ENCODE measurements at places on chromosomes 3 and 15.

DNA sequence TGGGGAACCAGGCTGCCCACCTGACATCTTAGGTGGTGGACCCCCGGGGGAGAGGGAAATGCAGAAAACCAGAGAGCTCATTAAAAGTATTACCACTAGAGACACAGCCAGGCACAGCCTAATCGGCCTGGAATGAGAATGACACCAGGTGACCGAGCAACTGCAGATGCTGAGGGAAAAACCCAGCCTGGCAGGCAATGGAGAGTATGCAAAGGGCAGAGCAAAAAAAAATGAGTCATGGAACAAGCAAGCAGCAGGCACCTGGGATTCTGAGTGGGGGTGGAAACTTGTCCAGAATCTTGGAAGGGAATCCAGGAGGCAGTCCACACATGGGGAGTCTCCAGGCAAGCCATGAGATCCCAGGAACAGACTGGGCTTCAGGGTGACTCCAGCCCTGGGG lies 183.7 kb upstream of the LRRN1 start:
- no peak for DNase-seq

- DNase-seq: no peak
These were observed 167.0 kb upstream of the UBE2E2 start for GRCh38 chr3:23035927-23036640.

- DNase-seq: no peak
These were observed 62.2 kb upstream of the RGMA start for GRCh38 chr15:93150910-93151881.

GRCh38 chr3:171412054-171412453 lies 48.2 kb downstream of the TNIK start:
- DNase-seq: no peak

- DNase-seq: no peak
These were observed 3.4 kb downstream of the KIF23 start for GRCh38 chr15:69417581-69417980.

- DNase-seq: no peak
These were observed 1185.8 kb upstream of the ALCAM start for GRCh38 chr3:104180906-104181305.

DNA sequence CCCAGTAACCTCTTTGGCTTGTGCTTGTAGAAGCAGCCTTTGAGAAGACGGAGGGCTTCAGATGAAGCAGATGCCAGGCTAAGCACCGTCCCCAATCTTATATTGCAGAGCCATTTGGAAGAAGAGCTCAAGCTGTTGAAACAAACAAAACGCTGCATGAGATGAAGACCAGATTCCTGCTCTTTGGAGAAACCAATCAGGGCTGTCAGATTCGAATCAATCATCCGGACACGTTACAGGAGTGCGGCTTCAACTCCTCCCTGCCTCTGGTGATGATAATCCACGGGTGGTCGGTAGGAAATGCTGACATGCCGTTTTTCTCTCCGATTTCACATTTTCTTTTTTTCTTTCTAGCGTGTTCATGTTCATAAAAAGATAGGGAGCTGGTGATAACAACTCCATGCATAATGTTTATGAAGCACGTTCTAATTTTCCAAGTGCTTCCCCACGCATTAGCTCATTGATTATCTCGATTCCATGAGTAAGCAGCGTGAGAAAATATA lies 106.5 kb downstream of the LIPC start:
- no peak for DNase-seq

DNA sequence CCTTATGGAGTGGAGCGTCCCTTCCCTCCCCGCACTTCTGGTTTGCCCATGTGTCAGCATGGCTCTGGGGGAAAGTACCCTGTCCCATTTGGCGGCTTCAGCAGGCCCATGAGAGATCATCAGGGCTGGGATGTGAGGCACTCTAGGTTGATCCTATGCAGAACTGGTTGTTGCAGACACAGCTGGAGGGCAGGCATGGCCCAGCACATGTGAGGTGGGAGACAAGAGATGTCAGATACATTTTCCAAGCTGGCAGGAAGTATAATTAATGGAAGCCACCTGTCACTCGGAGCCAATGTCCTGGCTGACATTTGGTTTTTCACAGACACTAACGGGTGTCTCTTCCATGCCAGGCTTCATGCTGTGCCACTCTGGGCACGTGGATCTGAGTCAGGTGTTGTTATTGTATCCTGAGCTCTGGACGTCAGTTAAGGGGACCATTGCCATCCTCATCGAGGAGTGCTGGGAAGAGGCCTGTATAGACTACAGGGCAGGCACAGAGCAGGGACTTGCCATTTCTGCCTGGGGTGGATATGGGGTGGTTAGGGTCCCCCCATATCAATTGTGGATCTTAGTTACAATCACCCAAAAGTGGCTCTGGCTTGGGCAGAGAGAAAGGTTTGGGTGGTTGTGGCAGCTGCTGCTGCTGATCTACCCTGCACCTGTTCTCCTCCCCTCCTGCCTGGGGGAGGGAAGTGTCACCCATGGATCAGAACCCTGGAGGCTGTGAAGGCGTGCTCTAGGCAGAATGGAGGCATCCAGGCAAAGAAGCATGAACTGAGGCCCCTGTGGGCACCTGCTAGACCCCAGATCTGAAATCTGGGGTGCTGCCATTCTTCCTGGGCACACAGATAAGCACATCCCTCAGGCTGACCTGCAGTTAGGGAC lies 140.7 kb downstream of the FBLN2 start:
- DNase-seq: no peak

GRCh38 chr3:119310071-119310470 lies 15.9 kb downstream of the ARHGAP31 start:
- no peak for DNase-seq

GRCh38 chr3:126459111-126459762 lies 16.5 kb downstream of the ZXDC start:
- DNase-seq: no peak

DNA sequence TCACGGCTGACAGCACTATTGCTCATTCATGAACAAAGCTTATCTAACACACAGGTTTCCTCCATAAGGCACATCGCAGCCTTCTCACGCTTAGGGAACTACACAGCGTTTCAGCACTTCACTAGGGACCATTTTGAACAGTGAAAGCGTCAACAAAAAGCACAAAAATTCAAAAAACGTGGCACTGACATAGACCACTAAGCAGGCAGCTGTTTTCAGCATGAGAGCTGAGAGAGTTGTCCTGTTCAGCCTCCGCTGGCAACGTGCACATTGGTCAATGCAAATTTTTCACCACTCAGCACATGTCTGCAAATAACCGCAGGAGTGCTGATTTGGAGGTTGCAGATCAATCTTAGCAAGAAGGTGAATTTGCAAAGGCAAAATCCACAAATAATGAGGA lies 109.2 kb downstream of the LRRK1 start:
- no peak for DNase-seq

GRCh38 chr15:47294765-47295259 lies 422.5 kb upstream of the SEMA6D start:
- no peak for DNase-seq

DNA sequence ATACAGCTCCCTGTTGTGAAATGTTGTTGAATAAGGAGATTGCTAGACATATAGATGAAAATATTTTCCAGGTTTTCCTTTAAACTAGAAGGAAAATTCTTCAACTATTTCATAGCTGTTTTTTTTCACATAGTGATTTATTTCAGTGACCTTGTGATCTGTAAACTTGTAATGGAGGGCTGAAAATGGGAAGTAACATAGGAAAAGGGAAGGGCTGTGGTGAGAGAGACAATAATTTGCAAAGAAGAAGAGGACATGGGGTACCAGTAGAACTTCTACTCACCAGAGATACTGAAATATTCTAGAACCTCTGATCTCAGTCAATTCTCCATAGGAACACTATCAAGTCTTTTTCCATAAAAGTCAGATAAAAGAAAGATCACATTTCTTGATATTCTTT lies 60.4 kb downstream of the PLS1 start:
- no peak for DNase-seq

DNA sequence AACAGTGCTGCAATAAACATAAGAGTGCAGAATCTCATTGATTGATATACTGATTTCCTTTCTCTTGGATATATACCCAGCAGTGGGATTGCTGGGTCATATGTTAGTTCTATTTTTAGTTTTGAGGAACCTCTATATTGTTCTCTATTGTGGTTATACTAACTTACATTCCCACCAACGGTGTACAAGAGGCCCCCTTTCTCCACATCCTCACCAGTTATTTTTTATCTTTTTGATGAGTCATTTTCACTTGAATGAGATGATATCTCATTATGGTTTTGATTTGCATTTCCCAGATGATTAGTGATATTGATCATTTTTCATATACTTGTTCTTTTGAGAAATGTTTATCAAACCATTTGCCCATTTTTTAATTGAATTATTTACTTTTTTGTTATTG lies 12.4 kb upstream of the IREB2 start:
- peak; percentile 20 for DNase-seq
